ENCODE measurements at places on chromosomes 7 and 10.

DNA sequence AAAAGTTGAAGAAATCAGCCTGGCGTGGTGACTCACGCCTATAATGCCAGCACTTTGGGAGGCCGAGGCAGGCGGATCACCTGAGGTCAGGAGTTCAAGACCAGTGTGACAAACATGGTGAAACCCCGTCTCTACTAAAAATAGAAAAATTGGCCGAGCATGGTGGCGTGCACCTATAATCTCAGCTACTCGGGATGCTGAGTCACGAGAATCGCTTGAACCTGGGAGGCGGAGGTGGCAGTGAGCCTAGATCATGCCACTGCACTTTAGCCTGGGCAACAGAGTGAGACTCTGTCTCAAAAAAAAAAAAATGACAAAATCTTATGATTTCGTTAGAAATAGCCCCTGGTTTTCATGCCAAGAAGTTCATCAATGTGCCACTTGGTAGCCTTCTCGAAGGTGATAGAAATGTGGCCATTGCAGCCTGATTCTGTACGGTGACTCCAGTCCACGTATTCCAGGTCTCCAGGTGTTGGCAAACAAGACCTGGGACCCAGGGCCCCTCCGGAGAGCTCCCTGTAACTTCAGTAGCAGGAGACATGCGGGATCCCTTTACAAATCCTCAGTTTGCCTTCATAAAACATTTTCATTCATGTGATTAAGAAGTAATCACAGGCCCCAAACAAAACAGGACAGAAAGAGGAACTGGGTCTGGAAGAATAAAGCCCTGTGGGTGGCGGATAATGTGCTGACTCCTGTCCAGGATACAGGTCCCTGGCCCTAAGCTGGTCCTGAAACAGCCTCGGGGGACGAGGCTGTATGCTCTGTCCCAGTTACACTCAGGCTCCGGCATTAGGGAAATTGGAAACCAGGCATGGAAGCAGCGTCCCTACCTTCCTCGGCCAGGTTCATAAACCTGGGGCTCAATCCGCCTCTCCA is 207.3 kb upstream of the SH2B2 start:
- peak; percentile 49 for DNase-seq

- no peak for DNase-seq
These were observed 156.0 kb downstream of the ZNF33B start for GRCh38 chr10:42482411-42482810.

- DNase-seq: no peak
These were observed 20.0 kb downstream of the LRRD1 start for GRCh38 chr7:92158660-92159575.

DNA sequence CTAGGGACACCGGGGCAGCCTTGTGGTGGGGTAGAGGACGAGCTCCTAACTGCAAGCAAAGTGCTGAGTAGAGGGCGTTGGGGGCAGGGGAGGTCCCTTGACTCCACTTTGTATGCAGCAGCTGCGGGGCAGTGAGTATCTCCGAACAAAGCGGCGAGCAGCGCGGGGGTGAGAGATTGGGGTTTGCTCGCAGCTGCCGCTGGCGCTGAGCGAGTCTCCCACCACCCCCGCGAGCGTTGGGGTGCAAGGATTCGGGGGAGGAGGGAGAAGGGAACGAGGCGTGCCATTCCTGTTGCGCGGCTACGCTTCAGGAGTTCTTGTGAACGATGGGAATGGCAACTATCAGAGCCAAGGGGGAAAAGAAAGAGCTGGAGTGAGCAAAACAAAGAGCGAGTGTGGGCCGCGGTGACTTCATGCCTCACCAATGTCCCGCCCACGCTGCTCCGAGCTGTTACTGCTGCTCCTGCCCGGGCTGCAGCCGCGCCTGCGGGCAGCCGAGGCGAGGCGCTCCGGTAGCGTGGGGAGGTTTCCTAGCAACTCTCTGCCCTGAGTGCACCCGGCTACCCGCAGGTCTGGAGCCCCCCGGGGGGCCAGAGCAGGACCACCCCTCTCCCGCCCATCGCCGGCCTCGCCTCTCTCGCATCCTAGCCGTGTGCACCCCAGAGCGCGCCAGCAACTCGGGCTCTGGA is at the start of gene ITGB8:
ITGB8 (plus strand) TSS at position 662 of the 689 bp plus-strand sequence. CDS start 907 bp downstream, outside the sequence.
- peak; percentile 86 for DNase-seq

DNA sequence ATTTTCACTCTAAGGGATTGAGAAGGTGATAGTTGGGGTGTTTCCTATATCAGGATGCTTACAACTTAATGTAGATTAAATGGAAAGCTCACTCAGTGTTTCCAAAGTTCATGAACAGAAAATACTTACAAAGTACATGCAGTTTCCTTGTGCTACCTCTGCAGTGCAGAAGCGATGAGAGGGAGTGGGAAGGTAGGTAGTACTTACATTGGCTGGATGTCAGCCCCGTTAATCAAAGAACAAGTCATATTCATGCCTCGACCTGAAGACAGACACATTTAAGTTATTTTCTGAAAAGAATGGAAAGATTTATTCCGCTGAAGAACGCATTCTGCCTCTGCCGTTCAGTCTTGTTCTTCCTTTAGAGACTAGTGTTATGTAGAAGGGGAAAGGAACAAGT is 93.1 kb downstream of the ZMYND11 start:
- no peak for DNase-seq

- no peak for DNase-seq
These were observed 7.5 kb upstream of the GGCT start for GRCh38 chr7:30511973-30512662.

DNA sequence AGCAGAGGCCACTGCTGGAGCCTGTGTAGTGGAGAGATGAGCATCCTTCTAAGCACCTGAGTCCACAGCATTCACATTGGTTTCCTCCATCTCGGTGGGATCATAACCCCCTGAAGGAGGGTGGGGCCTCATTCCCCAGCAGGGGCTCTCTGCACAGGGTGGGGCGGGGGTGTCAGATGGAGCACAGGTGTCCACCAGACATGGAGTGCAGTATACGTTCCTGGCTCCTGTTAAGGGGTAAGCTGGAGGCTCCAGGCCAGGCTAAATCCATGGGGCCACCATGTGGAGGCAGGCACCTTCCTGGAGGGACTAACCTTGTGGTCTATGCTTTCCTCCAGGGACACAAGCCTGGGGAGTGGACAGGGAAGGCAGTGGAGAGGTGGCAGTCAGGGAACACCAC is 252.6 kb downstream of the GRID1 start:
- DNase-seq: no peak

- no peak for DNase-seq
These were observed 343.7 kb upstream of the SEMA3A start for GRCh38 chr7:84538268-84538667.

DNA sequence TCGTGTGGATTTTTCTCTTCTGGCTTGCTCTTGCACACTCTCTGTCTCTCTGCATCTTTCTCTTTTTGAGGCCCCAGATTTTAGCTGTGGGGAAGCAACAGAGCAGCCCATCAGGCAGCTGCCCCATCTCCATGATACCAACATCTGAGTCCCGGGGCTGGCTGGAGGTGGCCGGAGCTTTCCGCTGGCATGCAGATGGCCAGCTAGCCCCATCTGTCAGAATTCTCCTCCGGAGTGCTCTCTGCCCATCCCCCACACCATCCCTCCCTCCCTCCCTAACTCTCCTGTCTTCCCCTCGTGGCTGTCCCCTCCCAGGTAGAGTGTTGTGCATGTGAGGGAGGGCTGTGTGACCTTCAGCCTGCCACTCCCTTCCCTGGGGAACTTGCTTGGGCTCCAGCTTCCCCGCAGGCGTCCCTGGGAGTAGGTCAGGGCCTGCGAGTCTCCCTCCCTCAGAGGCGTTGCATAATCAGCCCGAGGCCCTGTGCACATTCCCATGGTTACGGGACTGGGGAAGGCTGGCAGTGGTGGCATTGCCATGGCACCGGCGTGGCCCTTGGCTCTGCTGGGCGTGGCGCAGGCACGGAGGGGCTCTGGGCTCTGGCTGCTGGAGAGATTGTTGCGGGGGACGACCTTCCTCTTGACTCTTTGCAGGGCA is 24.7 kb downstream of the GHRHR start:
- peak; percentile 28 for DNase-seq

- DNase-seq: peak; percentile 58
These were observed 51.2 kb downstream of the KIF5B start for GRCh38 chr10:32005050-32005449.

DNA sequence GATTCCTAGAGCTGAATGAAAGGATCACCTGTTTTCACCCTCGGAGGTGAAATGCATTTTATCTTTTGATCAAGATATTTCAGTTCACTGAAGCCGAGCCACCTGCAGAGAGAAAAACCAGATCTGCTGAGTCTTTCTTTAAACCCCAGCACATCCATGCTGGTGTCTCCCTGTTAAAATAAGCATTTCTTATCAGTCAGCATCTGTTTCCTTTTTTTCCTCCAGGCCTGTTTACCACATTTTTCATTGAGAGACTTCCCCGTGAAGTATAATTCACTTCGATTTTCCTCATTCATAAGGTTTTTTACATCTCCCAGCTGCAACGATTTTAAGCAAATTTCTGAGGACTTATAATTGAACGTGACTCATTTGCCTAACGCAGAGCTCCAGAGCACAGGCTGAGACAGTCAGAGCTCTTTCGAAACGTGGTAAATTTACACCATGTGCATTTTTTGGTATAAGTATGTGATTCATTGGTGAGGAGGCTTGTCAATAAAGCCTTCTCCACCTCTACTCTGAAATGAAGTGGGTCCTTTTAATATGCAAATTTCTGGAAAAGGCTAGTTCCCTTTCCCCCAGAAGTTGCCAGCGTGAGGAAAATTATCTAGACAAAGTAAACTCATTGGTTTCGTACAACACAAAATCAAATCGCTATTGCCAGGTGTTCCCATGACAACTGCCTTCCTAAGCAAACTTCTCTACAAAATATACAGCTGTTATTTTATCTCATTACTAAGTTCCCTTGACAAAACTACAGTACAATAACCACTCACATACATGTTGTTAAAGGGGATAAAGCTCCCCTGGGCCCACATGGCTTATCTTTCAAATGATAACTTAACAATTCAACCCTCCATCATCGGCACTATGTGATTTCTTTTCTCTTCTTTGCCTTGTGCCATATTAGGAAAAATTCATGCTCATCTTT is 374.8 kb upstream of the AKR1E2 start:
- peak; percentile 17 for DNase-seq

- peak; percentile 65 for DNase-seq
These were observed 74.1 kb downstream of the NRBF2 start for GRCh38 chr10:63206997-63207811.

- DNase-seq: no peak
These were observed 3.9 kb downstream of the NDST2 start for GRCh38 chr10:73807471-73807870.

DNA sequence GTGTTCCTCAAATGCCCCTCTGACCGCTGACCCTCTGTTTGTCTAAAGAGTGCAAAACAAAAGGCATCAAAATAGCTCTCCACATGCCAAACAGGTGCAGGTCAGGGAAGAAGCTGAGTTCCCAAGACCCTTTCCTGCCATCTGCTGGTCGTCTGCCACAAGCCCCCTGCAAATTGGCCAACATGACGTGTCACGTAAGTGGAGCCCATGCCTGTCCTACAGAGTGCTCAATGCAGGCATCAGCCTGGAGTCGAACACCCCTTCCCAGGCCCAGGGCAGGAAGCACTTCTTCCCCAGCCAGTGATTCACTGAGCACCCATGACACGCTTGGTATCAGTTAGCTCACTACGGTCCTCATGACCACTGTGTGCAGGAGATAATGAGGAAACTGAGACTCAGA is 14.1 kb downstream of the TMEM72 start:
- peak; percentile 67 for DNase-seq

- no peak for DNase-seq
These were observed 41.9 kb downstream of the DRGX start for GRCh38 chr10:49353895-49354566.

DNA sequence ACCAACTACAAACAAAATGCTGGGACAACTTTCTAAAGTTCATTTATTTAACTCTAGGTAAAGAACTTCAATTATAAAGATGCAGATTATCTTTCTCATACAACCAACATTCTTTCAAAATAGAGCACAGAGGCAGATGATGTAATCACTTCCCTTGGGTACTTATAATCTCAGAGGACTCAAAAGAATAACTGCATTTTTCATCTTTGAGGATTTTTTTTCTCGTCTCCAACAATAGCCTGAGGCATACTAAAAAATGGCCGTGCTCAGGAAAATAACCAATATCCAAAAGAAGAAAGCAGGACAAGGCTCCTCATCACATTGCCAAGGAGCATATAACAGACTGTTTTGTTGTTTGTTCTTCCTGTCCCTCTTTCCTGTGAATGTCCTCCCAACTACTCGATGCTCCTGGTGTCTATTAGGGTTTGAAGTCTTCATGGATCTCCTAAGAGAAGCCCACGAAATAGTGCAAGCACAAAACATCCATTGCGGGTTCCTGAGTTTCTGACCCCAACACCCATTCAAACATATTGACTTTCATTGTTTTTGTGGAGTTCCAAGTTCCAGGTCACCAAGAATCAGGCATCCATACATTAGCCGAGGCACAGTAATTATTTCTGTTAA is 182.9 kb downstream of the SORCS1 start:
- peak; percentile 30 for DNase-seq

DNA sequence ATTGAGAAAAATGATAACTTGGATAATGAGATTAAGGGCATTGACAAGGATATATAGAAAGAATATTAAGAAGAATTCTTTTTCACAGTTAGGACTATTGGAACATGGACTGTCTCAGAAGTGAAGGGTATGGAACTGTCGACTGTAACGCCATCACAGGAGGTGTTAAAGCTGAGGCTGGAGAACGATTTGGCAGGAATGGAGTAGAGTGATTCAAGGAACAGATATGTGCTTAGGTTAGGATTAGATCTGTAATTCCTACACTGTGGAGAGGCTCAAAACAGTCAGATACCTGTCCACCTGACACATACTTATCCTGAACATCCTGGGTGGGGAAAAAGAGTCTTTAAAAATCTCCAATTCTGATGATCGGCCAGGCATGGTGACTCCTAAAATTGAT is 30.9 kb downstream of the RHOBTB1 start:
- DNase-seq: no peak

GRCh38 chr7:2927592-2927991 is 83.5 kb upstream of the GNA12 start:
- DNase-seq: no peak

- DNase-seq: no peak
These were observed 21.7 kb downstream of the USP6NL start for GRCh38 chr10:11589738-11590137.

- DNase-seq: no peak
These were observed 734.7 kb downstream of the KCNMA1 start for GRCh38 chr10:76902949-76903348.

DNA sequence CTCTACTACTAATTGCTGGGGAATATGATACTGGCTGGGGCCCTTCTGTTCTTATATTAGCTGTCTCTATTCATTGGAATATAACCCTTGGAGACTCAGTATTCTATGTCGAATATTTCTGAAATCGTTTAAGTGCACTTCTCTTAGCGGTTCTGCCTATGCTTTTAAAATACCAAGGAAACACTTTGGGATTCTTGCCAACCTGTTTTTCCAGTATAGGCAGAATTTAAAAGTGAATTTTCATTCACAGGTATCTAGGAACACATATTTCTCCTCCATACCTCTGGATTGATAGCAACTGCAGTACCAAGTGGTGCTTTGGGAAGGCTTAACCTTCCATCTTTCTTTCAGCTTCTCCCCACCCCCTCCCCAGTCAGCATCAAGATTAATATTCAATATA is 370.3 kb upstream of the LRRN3 start:
- no peak for DNase-seq

DNA sequence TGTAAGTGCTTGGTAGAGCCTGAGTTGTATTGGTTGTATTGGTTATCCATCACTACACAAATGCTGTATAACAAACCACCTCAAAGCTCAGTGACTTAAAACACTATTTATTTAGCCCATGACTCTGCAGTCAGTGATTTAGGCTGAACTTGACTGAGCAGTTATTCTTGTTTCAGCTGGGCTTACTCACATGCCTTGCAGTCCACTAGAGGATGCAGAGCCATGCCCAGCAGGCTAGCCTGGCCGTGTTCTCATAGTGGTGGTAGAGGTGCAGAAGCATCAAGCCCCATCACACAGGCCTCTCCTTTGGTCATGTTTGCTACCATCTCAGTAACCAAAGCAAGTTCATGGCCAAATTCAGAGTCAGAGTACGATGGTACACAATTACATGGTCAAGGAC is 43.9 kb downstream of the LUC7L2 start:
- no peak for DNase-seq

Data from inflammatory macrophage (primary cell).